ENCODE measurements at places on chromosomes 12 and 14. TPM values are rescaled to one million over a fixed set of nuclear protein-coding genes. Genes with fewer than 3 reads are reported as not detected.

Gene SLC25A47
- not detected for total RNA-seq

DNA sequence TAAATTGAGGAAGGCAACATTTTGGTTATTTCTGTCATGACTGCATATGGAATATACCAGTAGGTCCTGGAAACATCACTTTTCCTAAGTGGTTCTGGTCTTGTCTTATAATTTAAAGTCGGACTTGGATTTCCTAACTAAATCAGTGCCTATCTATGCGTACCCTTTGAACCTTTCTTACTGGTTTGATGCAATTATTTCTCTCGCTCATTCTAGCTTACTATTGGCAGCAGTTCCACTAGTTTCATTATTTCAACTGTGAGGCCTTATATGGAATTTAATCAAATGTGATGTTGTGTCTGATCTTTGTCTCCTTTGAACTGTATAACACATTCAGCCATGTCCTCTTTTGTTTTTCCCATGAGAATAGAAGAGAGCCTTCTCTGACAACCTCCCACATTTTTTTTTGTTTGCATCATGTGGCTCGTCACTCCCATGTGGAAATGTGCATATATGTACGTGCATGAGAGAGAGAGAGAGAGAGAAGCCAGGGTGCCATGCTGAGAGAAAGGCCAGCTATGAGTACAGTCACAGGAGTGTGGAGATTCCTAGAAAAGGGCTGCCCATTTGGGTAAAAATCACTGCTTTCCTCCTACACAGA is 48.0 kb downstream of the AKAP6 start:
- DNase-seq: no peak

Gene CCDC175
- not detected for total RNA-seq

Gene SYNE3
- total RNA-seq: 37.6 TPM

DNA sequence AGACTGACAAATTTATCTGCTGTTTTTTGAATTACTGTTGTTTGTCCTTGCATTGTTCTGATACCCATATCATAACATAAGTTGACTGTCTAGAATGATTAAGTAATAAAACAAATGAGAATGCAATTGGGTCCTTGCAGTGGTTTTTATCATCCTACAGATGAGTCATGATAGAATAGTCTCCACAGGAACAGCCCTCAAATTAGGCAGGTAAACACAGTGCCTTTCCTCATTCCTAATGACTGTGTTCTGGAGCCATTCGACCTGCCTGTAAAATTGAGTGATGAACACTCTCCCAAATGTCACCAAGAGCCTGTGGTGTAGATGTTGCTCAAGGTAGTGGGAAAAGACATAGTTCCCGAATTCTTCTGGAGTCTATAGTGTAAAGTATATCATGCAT is 12.3 kb downstream of the NKX2-8 start:
- DNase-seq: no peak

DNA sequence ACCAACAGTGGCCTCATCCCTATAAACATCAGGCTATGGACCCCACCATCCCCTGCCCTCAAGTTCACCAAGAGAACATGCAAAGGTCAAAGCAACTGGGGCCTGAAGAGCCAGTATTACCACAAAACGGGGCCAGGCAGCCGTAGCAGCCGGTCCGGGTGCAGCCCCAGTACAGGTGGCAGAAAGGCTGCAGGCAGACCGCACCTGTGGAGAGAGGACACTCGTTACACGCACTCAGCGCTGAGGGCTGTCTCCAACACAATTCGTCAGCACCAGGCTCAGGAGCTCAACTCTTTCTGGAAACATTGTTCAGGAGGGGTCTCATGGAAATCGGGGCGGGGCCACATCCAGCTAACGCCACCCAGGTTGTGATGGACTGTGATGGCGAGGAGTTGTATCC is 19.9 kb upstream of the GOLGA3 start:
- no peak for DNase-seq

DNA sequence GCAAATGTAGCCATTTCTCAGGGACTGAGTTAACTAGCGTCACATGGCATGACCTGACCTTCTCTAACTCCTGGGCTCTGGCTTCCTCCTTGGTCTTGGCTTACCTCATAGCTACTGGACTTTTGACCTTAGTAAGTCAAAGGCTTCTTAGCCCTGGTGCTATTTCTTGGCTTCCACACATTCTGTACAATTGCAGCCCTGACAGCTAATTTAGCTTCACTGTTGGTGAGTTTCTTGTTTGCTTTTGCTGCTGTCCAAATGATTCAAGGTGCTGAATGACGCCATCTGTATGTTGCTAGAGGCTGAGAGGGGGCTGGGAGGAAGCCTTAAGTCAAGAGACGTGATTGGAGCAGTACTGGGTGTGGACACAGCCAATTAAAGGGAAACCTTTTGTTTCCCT is 202.7 kb downstream of the PRKD1 start:
- no peak for DNase-seq

- DNase-seq: no peak
Observed at GRCh38 chr12:77062846-77063461, 2.4 kb downstream of the E2F7 start.

DNA sequence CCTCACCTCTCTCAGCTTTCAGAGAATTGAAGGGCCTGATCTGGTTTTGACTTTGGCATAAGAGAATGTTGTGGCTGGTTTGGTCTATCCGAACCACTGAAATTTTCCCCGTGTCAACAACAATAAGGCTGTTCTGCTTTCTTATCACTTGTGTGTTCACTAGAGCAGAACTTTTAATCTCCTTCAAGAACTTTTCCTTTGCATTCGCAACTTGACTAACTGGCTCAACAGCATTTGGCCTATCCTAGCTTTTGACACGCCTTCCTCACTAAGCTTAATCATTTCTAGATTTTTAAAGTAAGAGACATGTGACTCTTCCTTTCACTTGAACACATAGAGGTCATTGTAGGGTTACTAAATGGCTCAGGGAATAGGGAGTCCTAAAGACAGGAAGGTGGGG is 25.9 kb upstream of the EDDM3A start:
- no peak for DNase-seq
